ENCODE measurements at places on chromosomes 2 and 18. TPM values are rescaled to one million over a fixed set of nuclear protein-coding genes. Genes with fewer than 3 reads are reported as not detected.

GRCh38 chr18:61569176-61569892, 236.1 kb downstream of the CDH20 start:
- no peak for DNase-seq

DNA sequence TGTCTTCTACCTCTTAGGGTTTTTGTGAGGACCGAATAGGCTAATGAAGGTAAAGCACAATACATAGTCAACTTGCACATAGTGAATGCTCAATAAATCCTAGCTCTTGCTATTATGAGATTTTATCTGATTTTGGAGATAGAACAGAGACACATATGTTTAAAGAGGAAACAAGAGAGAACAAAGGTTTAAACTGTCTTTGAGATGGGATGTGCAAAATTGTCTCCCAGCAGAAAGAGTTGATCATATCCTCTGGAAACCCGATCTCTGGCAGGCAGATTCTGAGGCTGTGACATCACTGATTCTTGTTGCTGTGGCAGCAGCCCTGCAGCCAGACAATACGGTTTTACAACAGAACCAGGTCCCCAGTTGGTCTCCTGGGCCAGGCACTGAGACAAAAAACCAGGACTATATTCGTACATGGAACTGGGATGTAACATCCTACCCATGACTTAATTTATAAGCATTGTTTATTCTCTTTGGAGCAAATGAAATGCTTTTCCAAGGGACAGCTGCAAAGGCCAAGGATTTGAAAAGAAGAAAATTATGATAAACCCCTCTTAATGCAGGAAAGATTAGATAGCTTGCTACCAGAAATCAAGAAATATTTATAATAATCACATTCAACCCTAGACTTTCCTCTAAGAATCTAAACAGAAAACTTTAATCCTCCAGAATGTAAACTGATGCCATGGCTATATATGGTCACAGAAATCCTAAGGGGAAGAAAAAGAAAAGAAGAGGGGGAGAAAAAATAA, 80.2 kb downstream of the SLC8A1 start:
- DNase-seq, result peak; percentile 50

- no peak for DNase-seq
Observed at GRCh38 chr2:175062787-175063585, 57.8 kb upstream of the CHN1 start.

CAPN10 gene
- 55.6 TPM for total RNA-seq

DNA sequence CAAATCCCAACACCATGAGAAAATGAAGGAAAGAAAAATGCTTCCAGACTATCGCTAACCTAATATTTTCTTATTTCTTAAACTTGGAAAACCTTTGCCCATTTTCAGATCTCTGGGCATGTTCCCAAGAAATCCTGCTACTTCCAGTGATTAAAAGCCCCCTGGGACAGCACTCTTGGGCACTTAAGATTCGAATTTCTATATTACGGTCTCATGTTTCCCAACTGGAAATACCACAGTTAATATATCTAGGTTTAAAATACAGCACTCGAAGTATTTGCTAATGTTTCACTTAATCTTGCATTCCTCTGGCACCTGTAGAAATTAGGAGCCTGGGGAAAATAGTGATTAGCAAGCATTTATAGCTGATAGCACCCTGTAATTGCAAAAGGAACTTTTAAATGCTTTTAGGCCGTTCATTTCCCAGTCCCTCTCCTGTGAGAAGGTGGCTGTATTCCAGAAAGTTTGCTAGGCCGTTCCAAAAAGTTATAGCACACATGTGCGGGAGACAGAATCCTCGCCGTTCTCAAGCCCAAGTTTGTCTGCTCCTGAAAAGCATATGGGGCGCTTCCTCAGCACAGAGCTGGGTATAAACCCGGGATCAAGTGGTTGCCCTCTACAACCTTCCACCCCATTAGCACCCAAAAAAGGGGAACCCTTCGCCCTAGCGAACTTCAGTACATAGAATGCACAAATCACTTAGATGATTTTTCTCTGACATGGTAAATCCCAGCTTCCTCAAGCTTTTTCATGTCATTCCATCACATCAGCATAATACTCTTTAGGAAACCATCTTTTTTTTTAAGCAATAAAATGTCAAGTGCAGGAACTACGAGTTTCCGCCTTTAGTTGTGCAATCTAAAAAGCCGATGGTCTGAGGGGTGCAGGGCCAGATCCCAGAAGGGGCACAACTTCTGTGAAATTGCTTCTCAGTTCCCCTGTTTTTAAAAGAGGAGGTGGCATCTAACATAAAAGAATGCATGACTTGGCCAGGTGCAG, 60.6 kb downstream of the DIPK1C start:
- no peak for DNase-seq

DNA sequence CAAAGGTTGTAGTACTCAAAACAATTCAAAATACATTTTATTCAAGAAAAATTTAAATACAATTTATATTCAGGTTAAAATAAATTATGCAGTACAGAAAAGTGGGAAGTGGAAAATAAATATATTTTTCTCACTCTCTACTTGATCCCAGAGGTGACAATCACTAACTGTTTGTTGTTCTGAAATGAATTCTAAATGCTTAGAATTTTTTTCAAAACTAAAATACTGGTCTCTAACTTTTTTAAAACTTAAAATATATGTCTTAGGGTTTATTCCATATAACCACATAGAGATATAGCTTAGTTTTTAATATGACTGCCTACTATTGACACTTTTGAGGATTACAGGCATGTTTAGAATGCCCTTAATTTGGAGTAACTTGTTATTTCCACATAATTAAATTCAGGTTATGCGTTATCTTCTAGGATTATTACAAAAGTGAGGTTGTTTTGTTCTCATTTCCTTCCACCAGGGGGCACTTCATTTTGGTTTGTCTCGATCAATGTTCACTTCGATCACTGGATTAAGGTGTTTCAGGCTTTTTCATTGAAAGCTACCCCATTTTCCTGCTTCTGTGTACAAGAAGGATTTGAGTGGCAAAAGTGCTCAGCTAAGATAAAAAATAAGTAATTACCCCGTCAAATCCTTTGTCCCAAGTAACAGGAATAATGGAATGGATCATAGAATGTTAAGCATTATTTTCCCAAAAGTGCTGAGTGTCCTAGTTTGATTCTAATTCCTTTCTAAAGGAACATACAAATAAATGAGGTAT, 27.1 kb upstream of the TFPI start:
- no peak for DNase-seq

GRCh38 chr18:31498574-31499524, 872 bp downstream of the DSG2 start:
- DNase-seq, result no peak

RNU2-63P gene
- 12.2 TPM for total RNA-seq

DNA sequence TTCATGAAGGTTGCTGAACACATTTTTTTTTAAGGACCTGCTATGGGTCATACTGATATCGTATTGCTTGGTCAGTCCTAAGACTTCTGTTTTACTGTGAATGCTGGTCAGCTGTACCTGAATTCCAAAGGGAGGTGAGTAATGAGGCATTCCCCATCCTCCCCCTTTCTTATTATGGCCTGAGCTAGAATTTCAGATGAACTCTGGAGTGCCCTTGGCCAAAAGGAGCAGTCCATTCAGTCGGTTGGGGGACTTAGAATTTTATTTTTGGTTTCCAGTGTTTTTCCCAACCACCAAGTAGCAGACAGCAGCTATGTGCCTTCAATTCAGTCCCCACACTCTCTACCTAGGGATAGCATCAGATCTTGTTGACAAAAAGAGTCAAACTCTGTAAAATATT, 26.9 kb upstream of the PDCL3 start:
- no peak for DNase-seq

GRCh38 chr2:20065885-20066602, 14.6 kb upstream of the LAPTM4A start:
- DNase-seq, result no peak

GRCh38 chr2:12263730-12264129, 453.0 kb upstream of the TRIB2 start:
- no peak for DNase-seq

GRCh38 chr18:26648509-26649192, 100.3 kb upstream of the KCTD1 start:
- no peak for DNase-seq

CYP27A1 gene
- total RNA-seq, result 24.7 TPM

All from endodermal cell (in vitro differentiated cells).